ENCODE measurements at places on chromosomes 16 and 17.

DNA sequence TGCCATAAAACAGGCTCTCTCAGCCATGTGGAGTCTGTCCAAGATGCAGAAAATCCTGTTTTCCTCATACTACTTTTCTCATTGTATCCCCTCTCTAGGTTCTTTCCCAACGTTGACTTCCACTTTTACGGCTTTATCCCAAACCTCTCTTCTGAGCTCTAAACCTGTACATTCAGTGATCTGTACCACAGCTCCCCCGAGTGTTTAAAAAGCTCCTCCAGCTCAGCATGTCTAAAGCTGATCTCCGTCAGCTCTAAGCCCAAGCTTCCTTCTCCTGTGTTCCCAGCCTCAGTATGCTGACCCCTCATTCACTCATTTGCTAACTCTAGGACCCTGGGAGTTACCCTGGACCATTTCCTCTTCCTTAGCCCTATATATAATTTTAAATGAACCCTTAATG is 144.6 kb downstream of the DNAH9 start:
- DNase-seq, result no peak

GRCh38 chr17:28675980-28676379 is 14.0 kb downstream of the SUPT6H start:
- no peak for DNase-seq

DNA sequence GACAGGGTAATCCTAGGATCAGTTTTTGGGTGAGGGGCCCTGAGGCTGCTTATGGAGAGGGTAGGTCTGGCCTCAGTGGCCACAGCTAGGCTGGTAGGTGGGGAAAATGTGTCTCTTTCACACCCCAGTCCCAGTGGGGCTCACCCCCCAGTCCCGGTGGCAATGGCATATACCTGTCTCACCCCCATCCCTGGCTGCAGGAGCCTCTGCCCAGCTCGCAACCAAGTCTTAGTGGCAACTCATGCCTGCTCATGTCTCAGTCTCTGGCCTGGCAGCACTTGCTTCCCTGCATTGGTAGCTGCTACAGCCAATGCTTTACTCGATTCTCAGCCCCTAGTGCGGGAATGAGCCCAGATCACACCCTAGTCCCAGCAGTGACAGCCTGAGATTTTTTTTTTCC is 221.5 kb downstream of the BCAS3 start:
- DNase-seq, result no peak

DNA sequence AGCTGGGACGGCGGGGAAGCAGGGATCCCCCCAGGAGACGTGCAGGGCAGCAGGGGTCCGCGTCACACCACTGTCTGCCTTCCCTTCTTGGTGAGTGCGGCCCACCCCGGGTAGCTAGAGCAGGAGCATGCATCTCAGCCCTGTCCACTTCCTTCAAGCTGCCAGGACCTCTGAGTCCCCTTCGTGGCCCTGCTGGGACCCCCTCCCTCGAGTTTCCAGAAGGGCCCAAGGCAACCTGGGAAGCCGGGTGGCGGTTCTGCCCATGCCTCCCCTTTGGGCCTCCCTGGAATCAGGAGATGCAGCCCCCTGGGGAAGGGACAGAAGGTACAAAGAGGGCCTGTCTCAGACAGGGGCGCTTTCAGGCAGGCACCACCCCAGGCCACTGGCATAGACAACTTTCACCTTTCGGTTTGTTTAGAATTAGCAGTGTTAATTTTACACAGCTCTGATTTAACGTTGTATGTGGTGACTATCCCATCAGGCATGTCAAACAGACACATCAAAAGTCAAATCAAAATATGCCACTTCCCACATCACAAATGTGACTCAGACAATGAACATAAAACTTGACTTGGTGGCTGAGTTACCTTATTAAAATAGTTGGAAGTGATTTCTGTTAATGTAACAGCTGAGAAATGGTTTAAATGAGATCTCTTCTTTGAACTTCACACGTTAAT is 94.5 kb upstream of the METRNL start:
- DNase-seq, result no peak

GRCh38 chr16:87687126-87687910 is 78.5 kb downstream of the KLHDC4 start:
- no peak for DNase-seq

DNA sequence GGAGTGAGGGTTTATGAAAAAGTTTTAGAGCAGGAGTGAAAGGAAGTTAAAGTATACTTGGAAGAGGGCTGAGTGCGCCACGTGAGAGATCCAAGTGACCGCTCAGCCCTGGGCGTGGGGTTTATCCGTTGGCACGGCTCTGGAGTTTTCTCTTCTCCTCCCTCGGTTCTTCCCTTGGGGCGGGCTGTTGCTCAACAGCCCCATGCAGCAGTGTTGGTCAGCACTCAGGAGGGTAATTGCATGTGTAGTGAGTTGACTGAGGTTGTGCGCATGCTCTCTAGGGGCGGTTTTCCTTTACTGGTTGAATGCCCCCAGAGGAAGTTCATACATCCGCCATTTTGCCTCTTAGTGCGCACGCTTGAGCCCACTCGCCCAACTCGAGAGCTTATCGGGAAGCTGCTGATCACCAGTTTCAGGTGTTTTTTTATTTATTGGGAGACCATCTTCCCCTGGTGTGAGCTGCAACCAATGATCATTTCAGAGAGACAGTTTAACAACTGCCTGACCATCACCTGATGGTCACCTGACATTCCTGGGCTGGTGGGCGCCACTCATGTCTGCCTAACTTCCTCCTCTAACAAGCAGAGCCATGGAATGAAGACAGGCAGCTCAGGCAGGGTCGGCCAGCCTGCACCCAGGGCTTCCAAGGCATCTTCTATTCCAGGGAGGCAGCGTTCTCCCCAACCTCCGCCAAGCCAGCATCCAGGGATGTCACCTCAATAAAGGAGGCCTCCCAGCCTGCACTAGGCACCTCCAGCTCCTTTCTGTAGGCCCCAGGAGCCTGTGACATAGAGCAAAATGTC is 41.3 kb upstream of the DNAH17 start:
- DNase-seq, result no peak

- no peak for DNase-seq
Measured at GRCh38 chr17:77167472-77168306, 26.9 kb downstream of the SEC14L1 start.

DNA sequence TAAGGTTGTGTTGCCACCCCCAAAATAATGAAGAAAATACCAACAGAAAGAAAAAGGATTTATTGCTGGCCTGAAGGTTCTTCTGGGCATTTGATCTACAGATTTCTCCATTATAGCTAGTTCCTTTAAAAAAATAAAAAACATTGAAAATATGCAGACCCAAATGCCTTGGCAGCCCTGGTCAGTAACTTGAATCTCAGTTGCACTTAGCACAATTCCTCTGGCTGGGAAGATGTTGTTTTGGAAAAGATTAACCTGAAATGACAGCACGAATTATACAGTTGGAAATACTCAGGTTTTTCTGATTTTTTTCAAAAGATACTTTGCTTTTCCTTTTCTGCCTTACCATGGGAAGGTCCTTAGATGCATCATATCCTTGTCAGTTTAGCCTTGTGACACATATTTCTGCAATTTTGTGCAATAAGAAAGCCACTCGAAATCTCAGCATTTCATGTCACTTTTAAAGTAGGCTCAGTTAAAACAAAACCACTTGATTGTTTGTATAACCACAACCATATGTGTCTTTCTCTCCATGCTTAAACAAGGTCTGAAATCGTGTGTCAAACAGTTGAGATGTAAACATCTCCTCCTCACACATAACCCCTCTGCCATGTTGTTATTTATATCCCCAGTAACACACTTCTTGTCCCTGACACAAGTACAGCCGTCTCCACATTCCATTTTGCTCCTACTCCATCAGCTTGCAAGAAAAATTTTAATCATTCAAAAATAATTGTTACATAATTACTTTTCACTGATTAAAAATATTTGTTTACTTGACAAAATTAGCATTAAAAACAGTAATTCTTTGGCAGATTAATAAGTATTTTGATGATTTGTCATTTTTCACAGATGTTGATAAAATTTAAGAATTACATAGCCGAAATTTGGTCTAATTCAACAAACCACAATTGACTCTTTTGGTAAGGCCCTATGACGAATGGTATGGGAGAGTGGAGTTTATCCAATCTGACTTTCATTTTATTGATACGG is 61.1 kb downstream of the SIAH1 start:
- no peak for DNase-seq

DNA sequence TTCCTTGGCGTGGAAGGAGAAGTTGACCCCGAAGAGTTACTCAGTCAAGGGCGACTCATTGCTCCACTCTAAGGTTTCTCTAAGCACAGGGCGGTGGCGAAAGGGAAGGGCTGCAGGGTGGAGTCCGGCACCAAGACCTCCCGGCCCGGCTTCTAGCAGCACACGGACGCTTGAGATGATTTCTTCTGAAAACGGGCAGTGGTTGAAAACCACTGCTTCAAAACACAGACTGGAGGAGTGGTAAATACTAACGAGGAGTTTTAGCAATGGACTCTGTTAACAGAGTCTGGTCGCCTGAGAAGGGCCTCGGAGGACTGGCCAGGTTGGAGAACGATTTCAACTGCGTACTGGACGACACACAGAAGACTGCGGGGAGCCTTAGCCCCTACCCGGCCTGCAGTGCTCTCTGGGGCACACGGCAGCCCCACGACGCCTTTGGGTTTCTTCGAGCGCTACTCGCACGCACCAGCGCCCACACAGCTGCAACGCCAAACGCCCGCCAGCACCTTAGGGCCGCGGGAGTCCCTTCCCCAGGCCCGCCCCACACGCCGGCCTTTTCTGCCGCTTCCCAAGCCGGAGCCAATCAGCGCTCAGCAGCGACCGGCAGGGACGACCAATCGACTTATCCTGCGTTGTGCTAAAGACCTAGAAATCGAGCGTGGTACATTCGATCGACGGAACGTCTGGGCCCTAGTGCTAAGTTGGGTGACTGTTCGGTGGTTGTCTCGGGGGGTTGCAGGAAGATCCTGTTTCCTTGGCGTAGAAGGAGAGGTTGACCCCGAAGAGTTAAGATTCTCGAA is 14.4 kb upstream of the CA4 start:
- peak; percentile 90 for DNase-seq

GRCh38 chr16:56980201-56980535 is 9.2 kb upstream of the NLRC5 start:
- no peak for DNase-seq

DNA sequence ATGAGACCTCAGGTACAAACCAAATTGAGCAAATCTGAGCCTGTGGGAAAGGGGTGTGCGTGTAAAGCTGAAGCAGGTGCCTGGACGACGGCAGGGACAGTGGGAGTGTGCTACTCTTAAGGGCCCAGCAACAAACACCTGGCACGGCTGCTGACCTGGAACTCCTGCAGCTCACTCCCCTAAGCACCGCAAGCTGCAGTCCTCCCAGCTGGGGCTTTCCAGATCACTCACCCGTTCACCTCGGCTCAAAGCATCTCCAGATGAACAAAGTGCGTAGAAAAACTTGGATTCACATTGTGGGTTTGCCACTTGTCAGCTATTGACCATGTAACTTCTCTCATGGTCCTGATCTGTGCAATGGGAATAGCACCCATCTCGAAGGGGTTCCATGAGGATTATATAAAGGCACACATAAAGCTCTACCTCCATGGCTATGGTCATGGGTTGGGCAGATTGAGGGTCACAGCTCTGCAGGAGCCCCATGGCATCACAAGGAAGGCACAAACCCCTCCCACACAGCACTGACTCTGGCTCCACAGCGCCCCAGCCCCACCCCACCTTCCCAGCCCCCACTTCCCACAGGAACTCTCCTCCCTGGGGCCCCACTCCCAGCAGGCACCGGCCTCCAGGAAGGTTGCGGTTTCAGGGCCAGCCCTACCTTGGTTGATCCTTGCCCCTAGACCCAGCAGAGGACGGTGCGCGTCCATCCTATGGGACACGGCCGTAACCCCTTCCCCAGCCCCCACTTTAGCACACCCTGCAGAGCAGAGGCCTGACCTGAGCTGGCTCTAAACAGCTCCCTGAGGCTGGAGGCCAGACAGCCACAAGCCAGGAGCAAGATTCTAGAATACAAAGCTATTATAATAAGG is 21.9 kb downstream of the ST3GAL2 start:
- no peak for DNase-seq

- DNase-seq, result no peak
Measured at GRCh38 chr17:59766491-59766890, 59.0 kb downstream of the VMP1 start.

DNA sequence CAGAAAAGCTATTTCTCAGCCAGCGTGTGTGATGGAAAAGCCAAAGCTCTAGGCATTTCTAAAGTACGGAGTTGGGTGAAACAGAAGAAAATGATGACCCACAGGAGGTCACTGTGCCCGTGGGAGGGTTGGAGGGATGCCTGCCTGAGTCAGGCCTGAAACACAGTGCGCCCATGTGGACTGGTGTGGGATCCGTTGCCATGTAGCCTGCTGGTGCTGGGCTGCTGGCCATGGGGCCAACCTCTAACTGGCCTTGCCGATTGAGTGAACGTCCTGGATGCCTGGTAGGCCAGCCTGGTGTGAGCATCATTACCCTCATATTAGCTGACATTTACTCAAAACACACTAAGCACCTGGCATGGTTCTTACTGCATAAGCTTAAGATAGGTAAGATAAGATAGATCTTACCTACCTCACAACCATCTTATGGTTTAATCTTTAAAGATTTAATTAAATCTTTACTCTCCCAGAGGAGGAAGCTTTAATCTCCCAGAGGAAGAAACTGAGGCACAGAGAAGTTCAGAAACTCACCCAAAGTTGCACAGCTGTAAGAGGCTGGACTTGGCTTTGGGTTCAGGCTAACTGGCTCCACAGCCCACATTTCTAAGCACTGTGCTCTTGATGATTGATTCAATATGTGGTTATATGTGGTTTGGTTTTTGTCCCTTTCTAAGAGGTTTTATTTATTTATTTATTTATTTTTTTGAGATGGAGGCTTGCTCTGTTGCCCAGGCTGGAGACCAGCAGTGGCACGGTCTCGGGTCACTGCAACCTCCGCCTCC is 15.7 kb downstream of the MGAT5B start:
- DNase-seq, result no peak

DNA sequence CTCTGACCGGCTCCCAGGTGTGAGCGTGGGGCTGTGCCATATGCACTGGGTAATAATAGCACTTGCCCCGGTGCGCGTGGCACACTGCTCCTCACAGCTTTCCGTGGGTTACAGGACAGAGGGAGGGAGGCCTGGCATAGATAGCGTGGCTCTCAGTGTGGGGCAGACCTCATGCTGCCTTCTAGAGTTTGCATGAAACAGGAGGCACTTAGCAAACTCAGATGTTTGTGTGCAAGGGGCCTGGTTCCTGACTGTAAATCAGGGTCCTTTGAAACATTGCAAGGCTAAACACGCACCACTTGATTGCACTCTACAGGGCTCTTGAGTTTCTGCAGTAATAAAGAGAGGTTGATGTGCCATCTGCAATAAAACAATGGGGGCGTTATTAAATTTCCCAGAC is 101.7 kb downstream of the RPTOR start:
- DNase-seq, result no peak

DNA sequence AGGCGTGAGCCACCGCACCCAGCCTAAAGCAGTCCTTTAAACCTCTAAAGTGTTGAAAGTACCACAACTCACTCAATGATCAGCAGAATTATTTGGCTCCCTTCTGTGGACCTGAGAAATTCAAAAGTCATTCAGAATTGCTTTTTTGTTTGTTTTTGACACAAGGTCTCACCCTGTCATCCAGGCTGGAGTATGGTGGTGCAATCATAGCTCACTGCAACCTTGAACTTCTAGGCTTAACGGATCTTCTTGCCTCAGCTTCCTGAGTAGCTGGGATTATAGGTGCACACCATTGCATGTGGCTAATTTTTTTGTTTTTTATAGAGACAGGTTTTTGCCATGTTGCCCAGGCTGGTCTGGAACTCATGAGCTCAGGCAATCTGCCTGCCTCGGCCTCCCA is 44.3 kb downstream of the TRAF4 start:
- no peak for DNase-seq

All from brain microvascular endothelial cell (primary cell).